ENCODE measurements at places on chromosomes 4 and X.

DNA sequence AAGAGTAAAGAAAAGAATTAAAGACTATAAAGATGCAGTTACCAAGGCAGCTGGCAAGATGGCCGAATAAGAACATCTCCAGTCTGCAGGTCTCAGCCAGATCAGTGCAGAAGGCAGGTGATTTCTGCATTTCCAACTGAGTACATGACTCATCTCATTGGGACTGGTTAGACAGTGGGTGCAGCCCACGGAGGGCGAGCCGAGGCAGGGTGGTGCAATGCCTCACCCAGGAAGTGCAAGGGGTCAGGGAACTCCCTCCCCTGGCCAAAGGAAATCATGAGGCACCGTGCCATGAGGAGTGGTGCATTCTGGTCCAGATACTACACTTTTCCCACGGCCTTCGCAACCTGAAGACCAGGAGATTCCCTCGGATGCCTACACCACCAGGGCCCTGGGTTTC is 20.5 kb downstream of the SPIN4 start:
- no peak for DNase-seq

DNA sequence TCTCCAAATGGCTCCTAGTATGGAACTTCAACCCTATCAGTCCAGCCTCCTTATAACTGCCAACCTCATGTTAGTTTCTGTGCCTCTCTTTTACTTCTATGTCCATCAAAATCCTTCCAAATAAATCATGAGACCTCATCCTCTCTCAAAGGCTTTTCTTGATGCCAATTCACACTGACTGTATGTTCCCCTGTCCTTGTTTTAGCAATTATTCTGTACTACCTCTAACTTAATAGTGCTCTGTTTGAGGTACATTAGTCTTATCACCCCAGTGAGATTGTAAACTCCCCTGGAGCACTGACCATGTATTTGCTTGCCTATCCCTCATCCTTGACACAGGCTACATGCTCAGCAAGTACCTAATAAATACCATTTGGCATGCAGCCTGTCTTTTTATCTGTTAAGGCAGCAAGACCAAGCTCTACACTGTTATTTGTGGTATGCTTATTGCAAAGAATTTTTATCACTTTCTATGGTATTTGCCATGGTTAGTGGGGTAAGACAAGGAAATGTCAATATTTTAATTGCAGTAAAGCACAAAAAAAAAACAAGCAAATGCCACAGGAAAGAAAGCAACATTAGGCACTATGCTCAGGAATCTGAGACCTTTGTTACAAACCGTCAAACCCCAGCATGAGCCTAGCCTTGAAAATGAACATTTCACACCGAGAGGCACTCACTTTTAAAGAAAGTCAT is 119.2 kb downstream of the SMARCA1 start:
- DNase-seq, result no peak

DNA sequence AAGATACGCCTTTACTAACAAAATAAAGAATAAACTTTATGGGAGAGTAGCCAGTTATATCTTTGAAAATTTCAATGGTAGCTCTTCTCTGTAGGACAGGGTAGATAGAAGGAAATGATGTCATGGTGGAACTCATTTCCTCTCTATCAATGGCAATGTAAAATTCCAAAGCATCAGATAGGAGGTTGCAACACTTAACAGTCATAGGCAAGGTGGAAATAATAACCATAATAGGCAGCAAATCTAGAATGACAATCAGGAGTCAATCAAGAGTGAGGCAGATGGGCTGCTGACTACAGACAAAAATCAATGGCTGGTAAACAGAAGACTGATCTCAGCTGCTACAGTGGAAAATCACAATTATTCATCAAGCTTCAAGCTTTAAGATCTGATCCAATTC is 53.9 kb upstream of the TET2 start:
- no peak for DNase-seq

DNA sequence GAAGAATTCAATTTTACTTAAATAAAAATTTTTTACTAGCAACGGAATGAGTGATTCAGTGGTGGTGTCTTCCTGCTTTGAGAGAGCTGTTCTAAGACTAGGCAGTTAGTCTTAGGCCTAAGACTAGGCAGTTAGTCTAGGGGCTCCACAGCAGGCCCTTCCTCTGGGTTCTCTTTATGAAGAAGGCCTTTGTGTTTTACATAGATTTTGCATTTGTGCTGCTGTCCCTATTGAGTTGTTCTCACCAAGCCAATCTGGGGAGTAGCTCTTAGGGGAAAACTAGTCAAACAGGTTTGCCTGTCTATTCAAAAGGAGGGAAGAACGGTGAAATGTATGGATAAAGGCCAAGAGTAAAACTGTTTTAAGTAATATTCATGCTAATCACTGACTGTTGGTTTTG is 7.6 kb downstream of the UGT8 start:
- DNase-seq, result no peak

- DNase-seq, result peak; percentile 49
Observed at GRCh38 chr4:7124689-7125442, 57.0 kb upstream of the GRPEL1 start.

- DNase-seq, result no peak
Observed at GRCh38 chrX:99468993-99469392, 941.1 kb downstream of the PCDH19 start.

GRCh38 chr4:44016570-44017421 is 431.8 kb downstream of the KCTD8 start:
- DNase-seq, result no peak

- no peak for DNase-seq
Observed at GRCh38 chrX:46039526-46039925, 505.7 kb downstream of the ZNF674 start.

DNA sequence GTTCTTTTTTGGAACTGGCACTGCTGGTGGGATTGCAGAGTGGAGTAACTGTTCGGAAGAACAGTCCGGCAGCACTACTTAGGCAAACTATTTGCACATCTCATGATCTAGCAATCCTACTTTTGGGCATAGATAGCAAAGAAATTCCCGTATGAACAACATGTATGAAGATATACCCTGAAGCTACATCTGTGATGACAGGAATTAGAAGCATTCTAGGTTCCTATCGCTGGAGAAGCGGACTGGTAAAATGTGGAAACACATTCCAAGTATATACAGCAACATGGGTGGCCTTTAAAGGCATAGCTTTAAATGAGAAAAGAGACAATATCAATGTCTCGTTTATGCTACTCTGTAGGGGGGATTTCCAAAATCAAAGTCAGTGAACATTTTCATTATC is 3.1 kb downstream of the DCAF16 start:
- DNase-seq, result no peak

- DNase-seq, result no peak
Observed at GRCh38 chr4:52966781-52967180, 104.7 kb downstream of the RASL11B start.

DNA sequence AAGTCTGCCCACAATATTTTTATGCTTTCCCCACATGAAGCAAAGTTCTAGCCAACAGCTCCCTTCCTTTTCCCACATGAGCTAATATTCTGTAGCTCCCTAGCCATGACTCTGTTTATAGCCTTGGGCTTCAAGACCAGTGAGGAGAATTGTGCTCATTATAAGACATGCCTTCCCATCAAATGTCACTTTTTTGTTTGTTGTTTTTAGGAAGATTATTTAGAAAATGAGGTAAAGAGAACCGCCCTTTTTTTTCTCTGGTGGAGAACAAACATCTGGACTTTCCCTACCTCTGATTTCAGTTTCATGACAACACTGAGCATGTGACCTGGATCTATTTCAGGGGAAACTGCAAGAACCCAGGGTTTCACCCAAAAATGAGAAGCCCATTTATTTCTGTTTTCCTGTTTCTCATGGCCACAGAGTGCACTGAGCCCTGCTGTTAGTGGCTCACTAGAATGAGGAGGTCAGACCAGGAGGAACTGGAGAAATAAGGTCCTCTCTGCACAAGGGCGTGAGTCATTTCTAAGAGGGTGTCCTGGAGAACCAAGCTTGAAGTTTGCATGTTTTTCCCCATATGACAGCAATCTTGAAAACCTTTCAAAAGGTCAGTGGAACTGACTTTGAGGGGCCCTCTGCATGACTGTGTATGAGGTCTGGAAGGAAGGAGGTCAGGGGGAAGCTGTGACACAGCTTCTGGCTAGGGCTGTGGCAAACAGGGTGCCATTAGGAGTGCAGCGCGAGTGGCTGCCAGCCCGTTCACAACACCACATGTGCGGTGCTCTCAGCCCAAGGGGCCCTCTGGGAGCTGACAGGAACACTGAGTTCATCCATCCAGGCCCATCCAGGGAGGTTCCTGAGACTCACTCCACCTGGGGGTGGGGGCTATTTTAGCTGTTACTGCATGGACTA is 55.2 kb downstream of the CHST7 start:
- DNase-seq, result peak; percentile 13

DNA sequence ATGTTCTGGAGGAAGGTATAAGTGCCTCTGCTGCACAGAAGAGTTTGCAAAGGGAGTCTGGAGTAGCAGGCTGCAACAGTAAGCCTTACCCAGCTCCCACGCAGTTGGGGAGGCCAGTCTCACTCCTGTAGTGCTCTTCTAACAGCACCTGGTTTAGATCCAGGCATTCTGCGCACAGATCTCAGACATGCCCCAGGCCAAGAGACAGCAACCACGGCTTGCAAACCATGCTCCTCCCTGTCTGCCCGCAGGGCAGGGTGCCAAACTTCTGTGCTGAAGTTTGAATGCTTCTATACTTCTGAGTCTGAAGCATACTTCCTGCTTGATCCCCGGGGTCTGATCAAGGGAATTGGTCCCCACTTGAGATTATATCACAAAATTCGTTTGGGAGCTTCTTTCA is 106.3 kb downstream of the LINC00632 start:
- no peak for DNase-seq

DNA sequence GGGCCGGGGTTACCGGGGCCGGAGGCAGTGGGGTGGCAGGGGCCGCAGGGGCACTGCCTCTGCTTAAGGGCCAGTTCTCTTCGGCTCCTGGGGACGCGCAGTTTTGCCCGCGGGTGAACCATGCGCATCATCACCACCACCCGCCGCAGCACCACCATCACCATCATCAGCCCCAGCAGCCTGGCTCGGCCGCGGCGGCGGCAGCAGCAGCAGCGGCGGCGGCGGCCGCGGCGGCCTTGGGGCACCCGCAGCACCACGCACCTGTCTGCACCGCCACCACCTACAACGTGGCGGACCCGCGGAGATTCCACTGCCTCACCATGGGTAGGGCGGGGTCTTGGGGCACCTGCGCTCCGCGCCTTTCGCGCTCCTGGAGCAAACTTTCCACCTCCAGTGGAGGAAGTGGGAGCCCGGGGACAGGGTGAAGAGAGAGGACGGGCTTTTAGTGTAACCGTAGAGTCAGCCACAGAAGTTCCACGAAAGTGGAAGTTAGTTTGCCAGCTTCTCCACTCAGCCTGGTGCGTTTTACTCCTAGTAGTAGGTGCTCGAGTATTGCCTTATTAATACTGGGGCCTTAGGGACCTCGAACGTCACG is 729 bp downstream of the GSX2 start:
- no peak for DNase-seq

- DNase-seq, result no peak
Observed at GRCh38 chr4:103303011-103303410, 104.9 kb upstream of the CENPE start.

DNA sequence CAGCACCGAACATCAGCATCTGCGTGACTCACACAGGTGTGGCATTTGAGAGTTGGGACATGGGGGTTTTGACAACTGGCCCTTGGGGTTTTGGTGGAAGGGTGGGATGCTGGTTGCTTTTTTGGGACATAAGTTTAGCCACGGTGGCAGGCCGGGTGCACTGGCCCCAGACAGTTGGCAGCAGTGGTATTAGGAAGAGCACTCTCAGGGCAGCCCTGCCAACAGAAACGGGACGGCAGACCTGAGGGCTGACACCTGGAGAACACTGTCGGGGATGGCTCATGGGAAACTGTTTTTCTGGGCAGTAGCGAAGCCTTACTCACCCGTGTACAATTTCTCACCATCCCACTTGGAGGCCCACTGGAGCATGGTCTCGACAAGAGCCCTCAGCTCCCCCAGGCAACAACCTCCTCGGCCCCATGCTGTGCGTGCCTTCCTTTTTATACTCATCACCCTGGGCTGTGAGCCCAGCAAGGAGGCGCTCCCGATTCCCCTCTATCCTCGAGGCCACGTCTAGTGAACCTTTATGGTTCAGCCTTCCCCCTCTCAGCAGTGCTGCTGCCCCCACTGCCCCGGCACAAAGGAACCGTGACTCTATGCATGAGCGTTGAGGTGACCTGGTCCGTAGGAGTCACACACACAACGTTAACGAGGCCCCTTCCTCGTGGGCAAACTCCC is 30.6 kb downstream of the WDR1 start:
- no peak for DNase-seq

- no peak for DNase-seq
Observed at GRCh38 chrX:20514358-20514757, 247.6 kb upstream of the RPS6KA3 start.

DNA sequence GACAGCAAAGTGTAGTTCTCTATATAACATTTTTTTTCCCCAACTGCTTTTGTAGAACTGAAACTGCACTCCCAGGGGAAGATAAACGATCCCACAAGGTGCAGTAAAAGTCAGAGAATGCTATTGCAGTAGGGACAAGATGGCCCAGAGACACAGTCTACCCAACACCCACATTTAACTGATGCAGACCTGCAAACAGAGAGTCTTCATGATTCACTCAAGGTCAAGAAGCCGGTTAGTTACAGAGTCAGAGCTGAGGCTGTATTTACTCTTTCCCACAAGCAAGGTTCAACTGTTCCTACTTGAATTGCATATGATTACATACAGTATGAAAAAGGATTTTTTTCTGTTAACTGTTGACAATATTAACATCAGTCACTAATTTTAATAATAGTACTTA is 654.6 kb downstream of the IL1RAPL1 start:
- DNase-seq, result no peak

DNA sequence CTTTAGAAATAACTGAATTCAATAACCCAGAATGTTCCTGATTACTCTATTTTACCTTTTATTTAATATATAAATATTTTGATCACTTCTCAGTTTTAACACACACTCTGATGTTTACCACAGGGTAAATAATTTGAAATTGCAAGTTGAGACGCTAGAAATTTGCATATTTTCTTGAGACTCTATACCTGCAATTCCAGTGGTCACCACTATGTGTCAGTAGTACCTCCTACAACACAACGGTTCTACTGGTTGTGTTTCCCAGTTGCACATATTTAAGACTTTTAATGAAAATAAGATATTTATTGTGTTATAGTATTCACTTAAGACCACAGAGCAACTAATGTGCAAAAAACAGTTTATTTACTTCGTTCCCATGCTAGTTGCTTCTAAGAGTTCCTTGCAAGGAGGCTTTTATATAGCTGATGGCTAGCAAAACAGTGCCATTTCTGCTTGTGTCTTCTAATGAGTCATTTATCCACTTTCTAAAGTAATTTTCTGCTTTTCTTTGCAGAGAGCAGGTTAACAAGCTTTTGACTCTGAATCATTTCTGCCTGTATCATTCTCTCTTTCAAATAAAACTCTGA is 98.9 kb upstream of the PDLIM3 start:
- DNase-seq, result no peak

DNA sequence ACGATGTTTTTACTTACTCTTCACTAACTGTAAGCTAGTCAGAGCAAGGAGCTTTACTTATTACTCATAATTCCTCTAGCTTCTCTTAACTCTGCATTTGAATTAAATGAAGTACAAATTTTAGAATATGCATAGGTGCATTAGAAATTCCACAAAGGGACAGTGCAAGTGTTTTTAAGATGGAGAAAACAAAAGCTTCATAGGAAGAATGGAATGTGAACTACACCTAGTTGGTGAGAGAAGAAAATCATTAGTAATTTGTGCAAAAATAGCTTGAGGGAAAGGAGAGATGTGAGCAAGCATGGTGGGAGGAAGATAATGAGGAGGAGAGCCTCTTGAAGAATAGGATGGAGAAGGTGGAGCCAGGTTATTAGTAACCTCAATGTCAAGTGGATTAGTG is 77.5 kb upstream of the SMARCA5 start:
- DNase-seq, result no peak

- no peak for DNase-seq
Observed at GRCh38 chrX:110082161-110082560, 79.2 kb downstream of the TMEM164 start.

GRCh38 chr4:186727977-186728519 is 4.4 kb upstream of the FAT1 start:
- DNase-seq, result no peak
